ENCODE measurements at places on chromosomes 2 and 18.

DNA sequence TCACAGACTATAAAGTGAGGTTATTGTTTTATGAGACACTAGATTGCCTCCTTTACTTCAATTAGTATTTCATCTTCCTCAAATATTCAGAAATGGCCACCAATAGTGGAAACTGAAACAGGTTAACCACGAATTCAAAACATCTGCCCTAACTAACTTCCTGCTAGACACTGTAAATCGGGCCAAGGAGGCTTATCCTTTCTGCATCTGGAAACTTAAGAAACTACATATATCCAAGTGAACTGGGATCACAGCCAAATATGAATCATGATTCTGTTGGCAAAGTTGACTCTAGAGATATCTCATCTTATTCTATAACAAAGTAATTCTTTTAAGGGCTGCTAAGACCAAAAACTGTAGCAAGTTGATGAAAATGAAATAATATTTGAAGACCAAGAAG is 136.6 kb upstream of the ZC3H15 start:
- no peak for DNase-seq

GRCh38 chr2:223989206-223989855 is 32.1 kb downstream of the MRPL44 start:
- no peak for DNase-seq

- no peak for DNase-seq
Measured at GRCh38 chr2:133485868-133486267, 82.4 kb downstream of the NCKAP5 start.

GRCh38 chr2:215607766-215608165 is 171.9 kb upstream of the FN1 start:
- no peak for DNase-seq

DNA sequence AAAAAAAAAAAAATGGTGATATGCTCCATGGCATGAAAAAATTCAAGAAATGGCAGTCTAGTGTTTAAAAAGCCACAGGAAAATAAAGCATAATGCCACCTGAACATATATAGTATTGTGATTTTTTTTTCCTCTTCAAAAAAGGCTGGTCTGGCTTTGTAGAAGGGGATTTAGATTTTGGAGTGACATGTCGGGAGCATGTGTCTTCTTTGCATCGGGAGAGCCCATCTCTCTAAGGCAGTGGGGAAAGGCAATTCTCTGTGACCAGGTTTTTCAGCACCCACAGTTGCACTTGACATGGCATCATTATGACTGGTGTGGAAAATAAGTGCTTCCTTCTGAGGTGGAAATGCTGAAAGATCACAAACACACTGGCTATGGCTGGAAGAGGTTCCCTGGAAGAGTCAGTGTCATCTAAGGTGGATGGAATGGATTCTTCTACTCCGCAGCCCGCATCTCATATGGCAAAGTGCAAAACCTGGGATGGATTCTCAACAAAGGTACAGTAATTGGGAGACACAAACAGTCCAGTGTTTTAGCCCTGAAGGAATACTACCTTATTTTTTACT is 172.5 kb downstream of the AGAP1 start:
- DNase-seq, result peak; percentile 88

DNA sequence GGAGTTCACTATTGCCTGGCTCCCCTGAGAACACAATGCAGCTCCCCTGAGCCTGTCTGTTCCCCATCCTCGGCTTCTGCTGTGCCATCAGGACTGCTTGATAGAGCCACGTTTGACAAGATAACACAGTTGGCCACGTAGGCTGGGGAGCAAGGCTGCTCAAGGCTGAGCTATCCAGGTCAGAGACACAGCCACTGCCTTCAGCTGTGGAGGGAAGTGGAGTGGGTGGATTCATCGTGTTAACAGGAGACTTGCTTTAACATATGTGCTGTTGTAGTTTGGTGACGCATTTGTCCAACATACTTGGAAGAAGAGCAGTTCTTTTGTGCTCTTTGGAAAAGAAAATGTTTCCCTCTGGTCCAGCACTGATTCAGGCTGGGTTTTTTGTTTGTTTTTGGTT is 68.8 kb downstream of the WDSUB1 start:
- DNase-seq, result no peak

- DNase-seq, result no peak
Measured at GRCh38 chr18:11387880-11388279, 221.5 kb upstream of the SLC35G4 start.

DNA sequence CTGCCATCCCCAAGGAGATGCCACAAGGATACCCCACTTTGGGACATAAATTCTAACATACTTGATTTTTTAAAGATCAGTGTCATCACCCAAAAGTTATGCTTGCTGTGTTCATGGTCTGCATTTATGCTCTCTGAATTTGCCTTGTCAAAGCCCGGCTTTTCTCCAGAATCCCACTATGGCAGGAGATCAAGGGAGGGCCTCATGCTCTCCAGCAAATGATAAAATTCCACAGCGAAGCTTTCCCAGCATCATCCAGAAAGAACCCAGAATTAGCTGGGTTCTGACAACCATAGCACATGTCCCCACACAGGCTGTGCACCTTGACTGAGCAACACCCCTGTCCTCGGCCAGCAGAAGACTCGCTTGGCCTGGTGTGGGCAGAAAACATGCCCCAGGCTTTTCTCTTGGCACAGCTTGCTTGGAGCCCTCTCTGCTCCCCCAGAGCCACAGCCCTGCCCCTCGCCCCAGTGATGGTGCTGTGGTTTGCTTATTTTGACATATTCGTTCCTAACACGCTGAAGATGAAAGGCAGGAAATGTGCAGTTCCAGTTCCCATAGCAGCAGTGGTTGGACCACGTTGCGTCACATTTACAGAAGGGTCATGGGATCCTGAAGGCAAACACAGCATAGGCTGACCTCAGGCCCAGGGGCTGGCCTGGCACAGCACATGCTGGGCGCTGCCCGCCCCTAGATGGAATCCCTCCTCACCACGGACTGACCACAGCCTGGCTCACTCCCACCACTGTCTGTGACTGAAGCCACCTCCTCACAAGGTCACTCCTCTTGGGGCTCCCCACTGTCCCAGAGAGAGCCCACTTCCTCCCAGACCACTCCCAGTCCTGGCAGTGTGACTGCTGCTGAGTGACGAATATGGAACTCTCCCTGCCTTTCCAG is 14.1 kb upstream of the CHRNA1 start:
- no peak for DNase-seq

GRCh38 chr2:212237350-212238095 is 301.1 kb downstream of the ERBB4 start:
- DNase-seq, result no peak

DNA sequence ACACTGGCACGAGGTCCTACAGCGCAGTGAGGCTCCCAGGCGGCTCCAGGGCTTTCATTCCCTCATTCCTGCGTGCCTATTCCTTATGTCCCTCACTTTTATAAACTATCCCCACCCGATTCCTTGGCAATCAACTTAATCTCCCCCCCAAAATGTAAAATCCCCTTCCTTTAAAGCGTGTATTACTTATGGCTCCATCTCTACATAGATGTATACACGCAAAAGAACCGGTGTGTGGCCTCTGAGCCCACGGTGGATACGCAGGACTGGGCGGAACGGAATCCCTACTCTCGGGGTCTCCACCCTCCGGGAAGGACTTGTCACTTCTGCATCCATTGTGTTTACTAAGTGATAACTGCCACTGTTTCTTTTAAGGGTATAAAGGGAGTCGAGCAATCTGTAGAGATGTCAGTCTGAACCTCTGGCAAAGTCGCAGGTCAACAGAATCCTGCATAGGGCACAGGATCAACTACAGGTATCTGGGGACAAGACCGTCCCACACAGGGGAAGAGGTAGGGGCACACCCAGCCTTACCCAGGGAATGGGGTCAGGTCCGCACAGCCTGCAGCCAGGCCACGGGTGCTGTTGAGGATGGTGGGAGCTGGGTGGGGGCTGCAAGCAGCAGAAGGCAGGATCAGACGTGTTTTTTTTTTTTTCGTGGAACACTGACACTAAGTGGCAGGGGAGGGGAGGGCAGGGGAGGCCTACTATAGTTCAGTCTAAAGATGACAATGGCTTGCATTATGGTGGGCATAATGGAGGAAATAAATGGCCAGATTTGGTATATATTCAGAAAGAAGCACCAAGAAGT is 42.1 kb downstream of the HDLBP start:
- no peak for DNase-seq

- peak; percentile 40 for DNase-seq
Measured at GRCh38 chr2:99615247-99615771, 125.5 kb upstream of the REV1 start.

GRCh38 chr2:168212167-168212566 is 35.2 kb downstream of the STK39 start:
- no peak for DNase-seq

DNA sequence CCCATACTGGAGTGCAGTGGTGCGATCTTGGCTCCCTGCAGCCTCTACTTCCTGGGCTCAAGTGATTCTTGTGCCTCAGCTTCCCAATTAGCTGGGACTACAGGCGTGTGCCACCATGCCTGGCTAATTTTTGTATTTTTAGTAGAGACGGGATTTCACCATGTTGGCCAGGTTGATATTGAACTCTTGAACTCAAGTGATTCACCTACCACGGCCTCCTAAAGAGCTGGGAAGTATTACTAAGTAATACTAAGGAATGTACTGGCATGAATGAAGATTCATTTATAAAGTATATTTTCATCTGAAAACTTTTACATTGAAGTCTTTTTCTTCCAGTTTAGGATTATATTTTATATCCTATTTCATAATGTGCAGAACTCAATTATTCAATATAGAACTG is 38.1 kb downstream of the NUP35 start:
- no peak for DNase-seq

GRCh38 chr2:29744976-29745375 is 176.4 kb downstream of the ALK start:
- no peak for DNase-seq

DNA sequence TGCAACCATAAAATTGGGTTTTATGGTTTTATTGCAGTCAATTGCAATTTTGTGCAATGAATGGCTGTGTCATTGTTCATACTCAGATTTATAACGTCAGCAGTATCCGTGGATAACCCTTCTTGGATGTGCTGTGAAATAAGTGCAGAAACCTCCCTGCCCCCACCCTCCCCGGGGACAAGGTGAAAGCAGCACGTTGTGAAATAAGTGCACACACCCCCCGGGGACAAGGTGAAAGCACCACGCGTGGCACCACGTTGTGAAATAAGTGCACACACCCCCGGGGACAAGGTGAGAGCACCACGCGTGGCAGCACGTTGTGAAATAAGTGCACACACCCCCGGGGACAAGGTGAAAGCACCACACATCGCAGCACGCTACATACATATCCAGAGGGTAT is 93.6 kb upstream of the NFATC1 start:
- no peak for DNase-seq

DNA sequence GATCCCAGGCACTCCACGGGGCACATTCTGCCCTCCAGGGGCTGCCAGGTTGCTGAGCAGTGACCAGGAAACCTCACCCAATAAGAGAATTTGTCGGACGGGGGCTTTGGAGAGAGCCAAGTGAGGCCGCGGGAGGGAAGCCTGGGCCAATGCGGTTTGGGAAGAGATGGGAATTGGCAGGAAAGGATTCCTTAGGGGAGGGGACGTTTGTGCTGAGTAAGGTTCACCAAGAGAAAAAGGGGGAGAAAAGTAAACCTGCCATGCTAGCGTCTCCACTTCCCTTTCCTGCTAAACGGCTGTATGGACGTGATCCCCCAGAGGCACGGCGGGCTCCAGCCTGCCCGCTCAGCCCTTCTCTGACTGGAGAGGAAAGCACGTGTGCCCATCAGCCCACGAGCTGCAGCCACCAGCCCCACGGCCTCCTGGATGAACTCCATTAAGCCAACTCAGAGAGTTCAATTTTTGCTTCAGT is 194.4 kb upstream of the ID2 start:
- no peak for DNase-seq

- no peak for DNase-seq
Measured at GRCh38 chr2:102187496-102188150, 800 bp downstream of the IL1RL2 start.

- DNase-seq, result no peak
Measured at GRCh38 chr2:6995391-6996097, 78.3 kb downstream of the RNF144A start.

DNA sequence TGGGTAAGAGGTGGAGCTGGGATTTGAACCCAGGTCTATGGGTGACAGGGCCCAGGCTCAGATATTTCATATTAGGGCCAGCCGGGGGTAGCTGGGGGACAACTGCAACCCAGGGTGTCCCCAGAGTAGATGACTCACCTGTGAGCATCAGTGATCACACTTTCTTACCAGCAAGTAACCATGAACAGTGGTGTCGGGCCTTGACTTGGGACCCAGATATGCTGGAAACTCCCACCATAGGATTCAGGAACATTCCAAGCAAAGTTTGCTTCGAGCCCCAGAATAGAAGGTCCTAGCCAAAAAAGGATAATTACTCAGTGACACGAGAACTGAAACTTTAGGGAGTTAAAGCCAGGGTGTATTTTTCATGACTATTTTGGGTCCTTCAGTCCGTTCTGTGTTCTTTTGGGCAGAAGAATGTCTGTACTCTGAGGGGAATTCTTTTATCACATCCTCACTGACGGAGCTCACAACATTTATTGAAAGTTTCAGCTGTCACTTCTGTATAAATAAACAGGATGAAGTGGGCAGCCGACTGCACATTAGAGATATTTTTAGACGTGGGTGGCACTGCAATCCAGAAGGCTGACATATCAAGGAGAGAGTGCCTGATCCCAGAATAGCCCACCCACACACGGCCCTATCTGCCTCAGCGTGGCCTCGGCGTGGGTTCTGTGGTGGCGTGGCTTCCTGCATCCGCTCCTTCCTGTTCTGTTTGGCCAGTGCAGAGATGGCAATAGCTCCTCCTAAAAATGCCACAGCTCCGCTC is 45.6 kb downstream of the RAMP1 start:
- DNase-seq, result no peak

- no peak for DNase-seq
Measured at GRCh38 chr2:121287146-121287798, 2.3 kb upstream of the TFCP2L1 start.

- DNase-seq, result no peak
Measured at GRCh38 chr2:37250869-37251740, 19.6 kb downstream of the NDUFAF7 start.

DNA sequence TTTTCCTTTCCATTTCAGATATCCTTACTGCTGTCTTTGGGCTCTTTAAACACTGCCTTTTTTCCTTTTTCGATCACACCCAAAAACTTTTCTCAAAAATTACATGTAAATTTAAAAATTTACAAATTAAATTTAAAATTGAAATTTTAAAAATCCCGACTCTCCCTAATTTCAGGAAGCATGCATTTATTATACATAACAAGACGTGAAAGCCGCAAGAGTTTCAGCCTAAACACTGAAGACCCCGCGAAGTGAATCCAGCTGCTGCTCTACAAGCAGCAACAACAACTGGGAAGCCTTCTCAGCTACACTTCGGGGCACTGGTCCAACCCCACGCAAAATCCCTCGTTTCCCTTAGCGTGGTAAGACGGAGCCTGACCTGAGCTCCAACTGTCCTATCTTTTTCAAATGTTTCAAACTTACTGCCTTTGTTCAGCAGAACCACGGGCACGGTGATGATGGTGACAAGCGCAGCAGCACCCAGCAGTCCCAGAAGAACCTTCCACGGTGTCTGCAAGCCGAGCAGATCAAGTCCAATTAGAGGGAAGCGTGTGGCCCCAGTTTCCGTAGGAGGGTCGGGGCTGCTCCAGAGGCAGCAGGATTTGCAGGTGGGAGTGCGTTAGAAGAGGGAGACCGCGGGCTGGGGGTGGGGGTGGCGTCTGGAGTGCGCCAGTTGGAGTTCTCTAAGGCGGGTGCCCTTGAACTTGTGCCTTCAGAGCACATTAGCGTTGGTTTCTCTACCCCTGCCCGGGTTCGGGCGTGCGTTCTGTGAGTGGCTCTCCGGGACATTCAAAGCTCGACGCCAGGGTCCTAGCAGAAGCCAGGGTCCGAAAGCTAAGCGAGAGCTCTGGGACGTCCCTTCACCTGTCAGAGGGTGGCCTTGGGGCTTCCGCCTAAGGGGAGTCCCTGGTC is 783 bp downstream of the DPP4 start:
- DNase-seq, result no peak

GRCh38 chr2:235287375-235287733 is 206.5 kb upstream of the AGAP1 start:
- no peak for DNase-seq

All from NCI-H1694 treated with DMSO at 0.1 percent for 48 hours (cell line).